GM13977 (cell line): ENCODE measurements at places on chromosomes 13 and 19.

DNA sequence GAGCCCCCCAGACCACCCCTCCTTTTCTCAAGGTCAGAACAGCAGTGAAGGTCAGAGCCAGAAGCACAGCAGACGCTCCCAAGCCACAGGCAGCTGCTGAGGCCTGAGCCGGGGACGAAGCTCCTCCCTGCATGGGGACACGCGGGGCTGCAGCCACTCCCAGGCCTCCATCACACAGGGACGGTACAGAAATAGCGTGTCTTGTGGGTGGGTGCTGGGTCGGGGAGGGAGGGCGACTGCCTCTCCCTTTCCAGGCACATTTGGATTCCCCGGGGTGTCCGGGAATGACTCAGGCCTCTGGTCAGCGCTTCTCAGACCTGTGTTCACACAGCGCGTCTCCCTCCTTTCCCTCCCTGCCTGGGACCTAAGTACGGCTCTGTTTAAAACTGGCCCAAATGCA, 33.2 kb downstream of the RASA3 start:
- peak; percentile 78 for DNase-seq

DNA sequence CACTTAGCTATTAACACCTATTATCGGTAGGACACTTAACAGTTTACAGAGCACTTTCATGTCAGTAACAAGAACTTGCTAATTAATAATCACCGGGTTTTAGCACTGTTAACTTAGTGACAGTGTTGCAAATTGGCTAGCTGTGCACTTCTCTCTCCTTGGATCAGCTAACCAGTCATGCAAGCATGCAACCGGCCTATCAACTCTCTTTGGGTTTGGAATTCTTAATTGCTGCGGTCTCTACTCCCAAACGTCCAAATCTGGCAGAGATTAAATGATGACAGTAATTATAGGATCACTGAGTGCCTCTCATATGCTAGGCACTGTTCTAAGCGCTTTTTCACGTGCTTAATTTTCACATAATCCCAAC, 1.2 kb downstream of the EPS15L1 start:
- DNase-seq: no peak

- no peak for DNase-seq
Measured at GRCh38 chr19:40233811-40234389, 7.4 kb upstream of the CCNP start.

DNA sequence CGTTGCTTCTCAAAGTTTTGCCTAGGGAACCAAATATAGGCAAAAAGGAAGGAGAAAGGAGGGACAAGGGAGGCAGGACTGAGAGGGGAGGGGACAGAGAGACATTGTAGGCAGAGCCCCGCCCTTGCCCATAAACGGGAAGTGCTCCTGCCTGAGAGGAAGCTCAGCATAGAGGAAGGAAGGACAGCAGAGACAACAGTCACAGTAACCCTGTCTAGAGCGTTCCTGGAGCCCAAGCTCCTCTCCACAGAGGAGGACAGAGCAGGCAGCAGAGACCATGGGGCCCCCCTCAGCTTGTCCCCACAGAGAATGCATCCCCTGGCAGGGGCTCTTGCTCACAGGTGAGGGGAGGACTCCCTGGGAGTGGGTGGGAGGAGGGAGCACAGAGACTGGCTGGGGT, at the start of gene CEACAM21:
Gene CEACAM21, plus strand, starts transcription at position 169 of the 400 bp plus-strand sequence. Its CDS starts 109 bp downstream, at position 278.
- DNase-seq: peak; percentile 74

GRCh38 chr13:114118511-114119123, 13.8 kb downstream of the RASA3 start:
- no peak for DNase-seq

DNA sequence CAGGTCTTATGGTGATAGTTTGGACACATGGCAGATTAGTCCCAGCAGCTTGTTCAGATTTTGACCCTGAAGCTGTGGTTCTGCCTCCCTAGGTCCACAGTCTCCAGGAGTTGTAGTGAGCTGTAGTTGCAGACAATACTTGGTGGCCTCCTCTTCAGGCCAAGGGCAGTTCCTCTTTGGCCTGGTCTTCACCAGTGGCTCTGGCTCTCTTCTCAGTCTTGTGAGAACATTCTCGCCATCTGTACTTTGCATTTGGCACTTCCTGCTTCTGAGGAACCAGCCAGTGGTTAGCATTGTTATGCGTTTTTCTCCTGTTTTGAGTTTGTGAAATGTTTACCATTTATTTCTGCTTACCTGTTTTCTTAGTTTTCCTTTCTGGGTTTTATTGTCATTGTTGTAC, 40.7 kb downstream of the PCCA start:
- peak; percentile 26 for DNase-seq

- DNase-seq: no peak
Measured at GRCh38 chr13:44128552-44129001, 245.0 kb upstream of the SERP2 start.

DNA sequence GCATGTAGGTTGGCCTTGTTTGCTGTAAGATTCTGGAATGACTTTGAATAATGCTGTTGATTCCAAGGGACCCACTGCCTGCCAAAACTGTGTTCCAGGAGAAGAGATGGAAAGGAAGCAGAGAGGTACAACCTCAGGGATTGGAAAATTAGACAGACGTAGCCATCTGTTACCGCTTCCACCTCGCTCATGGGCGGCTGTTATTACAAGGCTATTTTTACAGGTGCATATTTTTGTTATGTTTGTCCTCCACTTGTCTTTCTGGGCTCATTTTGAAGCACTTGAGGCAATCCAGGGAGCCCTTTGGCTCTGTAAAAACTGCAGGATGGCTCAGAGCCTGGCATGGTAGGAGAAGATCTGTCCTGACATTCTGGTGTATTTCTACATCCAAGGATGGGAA, 276.4 kb upstream of the TMTC4 start:
- no peak for DNase-seq

- peak; percentile 39 for DNase-seq
Measured at GRCh38 chr13:52070929-52071523, 46.5 kb downstream of the UTP14C start.
